Iris pigment epithelial cell (primary cell): ENCODE measurements at places on chromosomes 4 and X.

DNA sequence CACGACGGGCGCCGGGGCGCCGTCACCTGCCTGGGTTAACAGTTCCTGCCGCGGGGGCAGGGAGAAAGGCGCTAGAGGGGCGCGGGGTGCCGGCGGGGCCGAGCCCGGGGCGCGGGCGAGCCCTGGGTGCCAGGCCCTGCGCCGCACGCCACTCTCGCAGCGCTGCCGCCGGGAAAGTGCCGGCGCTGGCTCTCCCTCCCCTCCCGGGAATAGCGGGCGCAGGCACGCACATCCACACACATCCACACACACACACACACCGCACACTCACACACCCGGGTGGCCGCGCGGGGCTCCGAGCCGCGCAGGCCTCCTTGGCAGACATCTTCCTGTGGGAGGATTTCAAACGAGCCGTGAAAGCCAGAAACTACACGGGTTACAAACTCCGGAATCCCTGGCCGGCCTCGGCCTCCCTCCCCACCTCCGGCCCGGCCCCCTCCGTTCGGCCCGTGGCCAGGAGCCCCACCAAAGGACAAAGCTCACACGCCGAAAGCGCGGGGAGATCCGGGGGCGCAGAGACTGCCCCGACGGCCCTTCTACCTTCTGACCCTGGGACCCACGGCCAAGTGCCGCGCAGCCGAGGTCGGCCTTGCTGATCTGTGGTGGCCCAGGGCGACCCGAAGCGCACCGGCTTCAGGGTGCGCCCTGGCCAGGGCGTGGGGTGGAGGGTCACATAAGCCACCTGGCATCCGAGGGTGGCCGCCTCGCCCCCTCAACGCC lies 92.3 kb downstream of the BCOR start:
- DNase-seq: no peak

DNA sequence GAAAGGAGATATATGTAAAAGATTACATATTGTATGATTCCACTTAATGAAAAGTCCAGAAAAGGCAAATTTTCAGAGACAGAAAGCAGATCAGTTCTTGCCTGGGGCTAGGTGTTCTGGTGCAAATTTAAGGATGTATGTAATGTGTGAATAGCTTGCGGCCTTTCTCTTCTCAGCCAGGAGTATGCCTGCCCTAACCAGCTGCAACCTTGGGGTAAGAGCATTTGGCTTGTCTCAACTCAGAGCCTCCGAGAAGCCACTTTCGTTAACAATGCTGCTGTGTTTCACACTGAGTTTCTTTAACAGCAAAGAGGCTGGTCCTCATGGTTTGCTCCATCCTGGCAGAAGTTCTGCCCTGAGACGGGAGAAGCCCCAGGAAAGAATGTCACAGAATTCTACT lies 102.7 kb downstream of the SPCS3 start:
- no peak for DNase-seq

- no peak for DNase-seq
Measured at GRCh38 chrX:65871671-65872311, 168.1 kb downstream of the VSIG4 start.

DNA sequence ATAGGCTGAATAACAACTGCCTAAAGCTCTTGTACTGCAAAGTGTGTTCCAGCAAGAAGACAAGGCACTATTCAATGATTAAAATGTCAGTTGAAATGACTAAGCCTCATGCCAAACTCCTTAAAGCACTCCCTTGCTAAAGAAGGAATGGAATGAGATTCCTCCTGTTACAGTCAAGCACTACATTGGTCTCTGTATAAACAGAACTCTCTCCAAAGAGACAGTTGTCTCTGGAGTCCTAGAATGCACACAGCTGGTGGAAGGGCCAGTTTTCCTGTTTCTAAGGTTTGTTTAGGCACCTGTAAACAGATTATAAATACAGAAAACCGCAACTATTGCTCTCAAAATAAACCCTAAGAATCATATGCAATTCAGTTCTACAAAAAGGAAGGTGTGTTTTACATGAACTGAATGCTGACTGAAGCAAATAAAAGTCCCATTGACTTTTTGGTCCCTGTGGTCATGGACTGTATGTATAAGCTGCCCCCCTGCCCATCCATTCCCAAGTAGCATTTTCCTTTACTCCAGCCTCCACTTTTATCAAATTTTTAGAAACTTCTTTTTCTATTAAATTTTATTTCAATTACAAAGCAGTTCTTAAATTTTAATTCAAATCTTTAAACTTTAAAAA lies 47.0 kb downstream of the FAT1 start:
- peak; percentile 92 for DNase-seq

DNA sequence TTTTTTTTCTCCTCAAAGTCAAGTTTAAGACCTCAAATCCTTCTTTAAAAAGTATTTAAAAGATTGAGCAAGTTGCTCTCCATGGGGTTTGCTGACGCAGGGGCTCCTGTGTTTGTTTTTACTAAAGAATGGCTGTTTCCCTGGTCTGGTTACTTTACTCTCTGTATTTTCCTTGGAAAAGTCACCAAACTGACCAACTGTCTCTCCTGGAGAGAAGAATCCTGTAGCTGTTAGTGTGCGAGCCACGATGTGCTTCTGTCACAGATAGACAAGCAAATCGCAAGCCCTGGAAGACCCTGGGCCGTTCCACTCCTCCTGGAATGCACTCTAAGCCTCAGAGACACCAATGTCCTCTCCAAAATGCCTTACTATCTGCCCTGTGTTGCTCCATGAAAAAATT lies 212.1 kb downstream of the CHIC2 start:
- peak; percentile 72 for DNase-seq

DNA sequence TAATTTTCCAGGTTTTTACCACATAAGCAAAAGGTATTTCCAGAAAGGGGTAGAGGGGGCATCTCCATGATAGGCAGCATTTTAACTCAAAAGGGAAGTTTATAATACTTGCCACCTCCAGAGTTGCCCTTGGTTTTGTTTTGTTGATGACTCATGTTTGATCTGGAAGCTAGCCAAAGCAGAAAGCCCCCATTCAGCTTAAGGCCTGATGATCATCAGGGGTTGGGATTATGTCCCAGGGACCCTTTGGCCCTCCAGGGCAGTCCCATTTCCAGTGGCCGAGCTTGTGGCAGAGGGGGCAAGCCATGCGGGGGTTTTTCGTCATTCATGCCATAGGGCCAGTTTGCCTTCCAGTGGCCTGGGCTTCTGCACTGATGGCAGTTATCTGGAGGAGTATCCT lies 143.0 kb upstream of the PLAC1 start:
- DNase-seq: peak; percentile 19

DNA sequence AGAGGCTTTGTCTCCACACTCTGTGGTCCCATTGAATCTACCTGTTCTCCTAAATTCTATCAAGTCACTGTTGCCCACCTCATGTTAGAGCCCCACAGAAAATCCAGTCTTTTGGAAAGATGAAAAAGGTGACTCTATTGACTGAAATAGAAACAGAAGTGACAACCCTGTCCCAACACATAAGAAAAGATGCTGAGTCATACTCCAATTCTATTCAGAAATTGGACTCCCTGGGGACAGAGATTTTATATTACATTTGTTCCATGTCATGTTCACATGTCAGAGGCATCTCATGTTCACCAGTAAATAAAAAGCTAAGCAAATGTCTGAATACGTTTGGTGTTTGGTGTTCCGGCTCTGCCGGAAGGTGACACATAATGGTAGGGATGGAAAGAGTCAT lies 2.9 kb upstream of the GRPR start:
- DNase-seq: no peak

GRCh38 chr4:99248714-99249113 lies 29.7 kb upstream of the ADH6 start:
- peak; percentile 7 for DNase-seq

- no peak for DNase-seq
Measured at GRCh38 chr4:121189326-121190215, 25.4 kb upstream of the TNIP3 start.

DNA sequence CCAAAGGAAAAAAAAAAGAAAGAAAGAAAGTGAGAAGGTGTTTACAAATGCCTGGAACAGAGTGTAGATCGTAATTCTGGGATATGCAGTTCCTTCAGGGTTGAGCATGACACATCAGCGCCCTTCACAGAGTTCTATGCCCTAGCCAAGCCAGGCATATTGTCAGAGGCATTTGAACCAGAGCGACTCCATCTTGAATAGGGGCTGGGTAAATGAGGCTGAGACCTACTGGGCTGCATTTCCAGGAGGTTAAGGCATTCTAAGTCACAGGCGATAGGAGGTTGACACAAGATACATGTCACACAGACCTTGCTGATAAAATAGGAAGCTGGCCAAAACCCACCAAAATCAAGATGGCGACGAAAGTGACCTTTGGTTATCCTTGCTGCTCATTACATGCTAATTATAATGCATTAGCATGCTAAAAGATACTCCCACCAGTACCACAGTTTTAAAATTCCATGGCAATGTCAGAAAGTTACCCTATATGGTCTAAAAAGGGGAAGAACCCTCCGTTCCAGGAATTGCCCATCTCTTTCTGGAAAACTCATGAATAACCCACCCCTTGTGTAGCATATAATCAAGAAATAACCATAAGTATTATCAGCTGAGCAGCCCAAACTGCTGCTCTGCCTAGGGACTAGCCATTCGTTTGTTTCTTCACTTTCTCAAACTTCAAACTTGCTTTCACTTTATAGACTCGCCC lies 23.5 kb upstream of the LRBA start:
- no peak for DNase-seq

DNA sequence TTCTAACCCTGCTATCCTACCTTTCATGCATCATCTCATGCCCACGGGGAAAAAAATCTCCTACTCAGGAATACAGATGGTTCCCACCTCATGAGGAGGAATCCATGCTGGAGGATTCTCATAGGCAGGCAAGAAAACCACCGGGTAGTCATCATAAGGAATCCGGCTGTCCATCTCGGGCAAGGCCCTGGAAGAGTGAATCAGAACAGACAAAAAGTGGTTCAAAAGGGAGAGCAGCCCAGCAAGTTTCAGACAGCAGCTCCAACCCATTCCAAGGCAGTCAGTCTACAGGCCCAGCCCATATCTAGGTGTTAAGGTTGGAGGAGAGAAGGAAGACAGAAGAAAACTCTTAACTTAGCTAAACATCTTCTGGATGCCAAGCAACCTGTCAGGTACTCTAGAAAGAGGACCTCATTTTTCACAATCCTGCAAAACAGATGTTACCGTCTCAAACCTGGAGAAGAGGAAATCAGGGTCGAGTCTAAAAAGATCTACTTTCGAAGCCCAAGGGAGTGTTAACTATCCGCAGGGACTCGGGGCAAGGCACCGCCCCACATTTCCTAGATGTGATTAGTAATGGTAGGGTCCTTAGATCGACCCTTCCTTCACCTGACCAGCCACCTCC lies 447 bp downstream of the PDZD11 start:
- DNase-seq: peak; percentile 27

DNA sequence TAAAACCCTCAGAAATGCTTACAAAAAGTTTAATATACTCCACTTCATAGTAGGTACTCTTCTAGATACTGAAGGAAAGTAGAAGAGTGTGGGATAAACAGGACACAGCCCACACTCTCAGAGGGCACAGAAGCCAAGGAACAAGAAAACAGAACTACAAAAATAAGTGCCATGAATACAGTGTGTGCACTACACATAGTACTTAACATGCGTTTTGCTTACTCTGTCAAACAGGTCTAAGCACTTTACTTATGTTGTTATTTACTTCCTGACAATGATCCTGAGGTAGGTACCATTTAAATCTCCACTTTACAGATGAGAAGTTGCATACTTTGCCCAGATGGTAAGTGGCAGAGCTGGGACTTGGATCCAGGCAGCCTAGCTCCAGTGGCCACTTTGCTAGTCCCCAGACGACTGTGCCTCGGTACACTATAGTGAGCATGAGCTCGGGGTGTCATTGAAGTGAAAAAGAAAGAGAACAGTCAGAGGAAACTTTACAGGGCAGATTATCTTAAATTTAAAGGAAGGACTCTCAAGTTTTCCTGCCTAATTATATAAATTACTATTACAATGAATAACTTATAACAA lies 120.3 kb downstream of the BANK1 start:
- DNase-seq: no peak

DNA sequence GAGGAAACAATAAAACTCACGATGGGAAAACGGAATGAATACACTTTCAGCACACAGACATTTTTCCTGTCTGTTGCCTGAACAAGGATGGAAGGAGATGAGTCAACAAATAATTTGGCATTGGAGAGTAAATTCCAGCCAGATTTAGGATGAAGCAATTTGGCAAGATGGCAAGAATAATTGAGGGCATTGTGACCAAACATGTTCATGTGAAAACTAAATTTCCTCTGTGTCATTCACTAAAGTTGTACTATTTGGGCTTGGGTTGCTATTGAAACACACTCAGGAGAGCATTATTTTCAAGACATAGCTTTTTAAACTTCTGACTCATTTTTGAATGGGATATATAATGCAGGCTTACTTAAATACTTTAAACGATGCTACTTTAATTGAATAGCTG lies 1614.4 kb downstream of the PCDH19 start:
- no peak for DNase-seq

GRCh38 chr4:173227756-173228155 lies 59.1 kb downstream of the GALNT7 start:
- DNase-seq: no peak

DNA sequence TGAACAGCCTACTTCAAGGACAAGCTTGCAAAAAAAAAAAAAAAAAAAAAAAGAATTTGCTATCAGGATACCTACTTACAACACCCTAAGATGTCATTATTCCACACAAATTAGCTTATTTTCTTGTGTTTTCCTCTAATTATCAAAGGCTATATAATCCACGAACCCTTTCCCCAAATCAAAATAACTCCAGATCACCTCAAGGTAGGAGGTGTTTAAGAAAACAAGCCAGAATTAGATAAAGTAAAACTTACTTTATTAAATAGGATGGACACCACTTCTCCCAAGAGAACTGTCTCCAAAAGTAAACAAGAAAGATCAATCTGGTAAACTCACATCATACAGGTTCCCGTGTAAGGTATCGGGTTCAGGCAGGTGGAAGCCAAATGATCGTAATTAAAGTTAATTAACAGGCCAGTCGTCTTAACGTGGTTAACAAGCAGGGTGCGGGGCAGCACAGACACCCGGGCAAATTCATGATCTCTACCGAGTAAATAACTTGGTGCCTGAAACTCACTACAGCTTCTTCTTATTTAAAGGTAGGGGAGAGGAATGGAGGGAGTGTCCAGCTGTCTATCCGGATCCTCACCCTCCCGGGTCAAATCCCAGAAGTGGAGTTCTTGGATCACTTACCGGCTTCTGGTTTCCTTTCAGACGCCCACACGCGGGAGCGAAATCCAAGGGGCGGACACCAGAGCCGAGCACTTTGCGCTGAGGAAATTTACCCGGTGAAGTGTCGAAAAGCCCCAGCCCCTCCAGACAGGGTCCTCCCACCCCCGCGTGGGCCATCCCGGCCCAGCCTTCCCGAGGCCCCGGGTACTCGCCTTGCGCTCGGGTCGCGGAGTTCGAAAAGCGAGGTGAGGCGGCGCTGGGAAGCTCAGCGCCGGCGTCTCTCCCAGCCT lies 708 bp downstream of the ARAP2 start:
- DNase-seq: peak; percentile 32

DNA sequence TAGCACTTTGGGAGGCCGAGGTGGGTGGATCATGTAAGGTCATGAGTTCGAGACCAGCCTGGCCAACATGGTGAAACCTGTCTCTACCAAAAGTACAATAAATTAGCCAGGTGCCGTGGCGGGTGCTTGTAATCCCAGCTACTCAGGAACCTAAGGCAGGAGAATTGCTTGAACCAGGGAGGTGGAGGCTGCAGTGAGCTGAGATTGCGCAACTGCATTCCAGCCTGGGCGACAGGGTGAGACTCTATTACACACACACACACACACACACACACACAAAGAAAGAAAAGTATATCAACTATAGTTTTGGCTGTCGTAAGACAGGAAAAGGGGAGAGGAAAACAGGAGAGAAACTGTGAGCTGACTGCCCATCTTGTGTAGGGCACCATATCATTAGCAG lies 171.7 kb downstream of the ADAMTS3 start:
- peak; percentile 55 for DNase-seq
